ENCODE measurements at places on chromosomes 13 and 19.

DNA sequence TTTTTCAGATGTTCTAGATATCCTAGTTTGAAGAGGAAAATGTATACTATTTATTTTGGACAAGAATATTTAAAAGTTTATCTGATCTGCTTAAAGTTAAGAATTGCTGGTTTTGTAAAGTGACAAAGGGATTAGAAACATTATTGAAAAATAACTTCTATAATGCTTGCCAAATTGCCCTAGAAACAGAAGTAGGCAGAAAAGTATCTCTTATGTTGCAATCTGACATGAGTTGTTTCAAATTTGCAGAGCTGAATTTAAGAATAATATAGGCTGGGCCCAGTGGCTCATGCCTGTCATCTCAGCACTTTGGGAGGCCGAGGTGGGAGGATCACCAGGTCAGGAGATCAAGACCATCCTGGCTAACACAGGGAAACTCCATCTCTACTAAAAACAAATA is 777.1 kb downstream of the LIG4 start:
- DNase-seq: no peak

DNA sequence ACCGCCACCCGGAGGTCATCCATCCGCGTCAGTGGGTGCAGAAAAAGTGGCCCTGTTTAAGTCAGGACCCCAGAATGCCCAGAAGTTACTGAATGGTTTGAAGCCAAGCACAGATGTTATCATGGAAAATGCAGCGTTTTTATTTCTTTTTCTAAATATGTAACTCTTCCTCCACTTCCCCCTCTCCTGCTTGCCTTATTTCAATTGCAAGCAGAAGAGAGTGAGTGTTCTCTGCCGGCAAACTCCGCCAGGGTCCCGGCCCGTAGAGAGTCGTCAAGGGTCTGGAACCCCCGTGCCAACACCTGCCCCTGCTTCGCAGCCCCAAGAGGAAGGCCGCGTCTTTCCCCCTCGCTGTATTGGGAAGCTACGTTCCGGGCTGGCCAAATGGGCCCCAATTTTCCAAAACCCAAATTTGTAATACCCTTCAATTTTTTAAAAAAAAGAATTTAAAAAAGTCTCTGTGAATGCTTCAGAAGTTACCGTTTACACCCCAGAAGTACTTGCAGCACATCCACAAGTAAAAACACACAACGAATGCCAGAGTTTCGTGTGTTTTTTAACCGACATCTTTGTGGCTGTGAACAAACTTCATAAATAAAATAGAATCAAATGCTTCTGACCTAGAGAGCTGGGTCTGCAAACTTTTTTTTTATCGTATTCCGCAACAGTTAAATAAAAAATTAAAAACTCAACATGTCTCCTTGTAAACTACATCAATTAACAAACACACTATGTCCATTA is 712 bp upstream of the PDX1 start:
- no peak for DNase-seq

DNA sequence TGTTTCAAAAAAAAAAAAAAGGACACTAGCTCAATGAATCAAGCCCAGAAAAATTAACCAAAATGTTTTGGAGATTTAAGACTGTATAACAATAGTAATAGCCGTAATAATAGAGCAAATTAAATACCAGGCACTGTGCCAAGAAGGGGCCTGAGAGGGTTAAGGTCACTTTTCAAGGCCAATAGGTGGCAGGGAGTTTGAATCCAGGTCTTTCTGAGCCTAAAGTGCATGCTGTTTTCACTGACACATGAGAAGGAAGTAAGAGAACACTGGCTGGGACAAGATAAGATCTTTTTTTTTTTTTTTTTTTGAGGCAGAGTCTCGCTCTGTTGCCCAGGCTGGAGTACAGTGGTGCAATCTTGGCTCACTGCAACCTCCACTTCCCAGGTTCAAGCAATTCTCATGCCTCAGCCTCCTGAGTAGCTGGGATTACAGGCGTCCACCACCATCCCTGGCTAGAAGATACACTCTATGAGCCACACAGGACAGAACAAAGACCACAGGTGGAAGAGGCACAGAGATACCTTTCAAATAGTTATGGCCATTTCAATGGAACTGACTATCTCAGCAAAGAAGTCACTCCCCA is 7.7 kb downstream of the FFAR2 start:
- no peak for DNase-seq

- DNase-seq: no peak
Measured at GRCh38 chr13:39455521-39456175, 147.3 kb downstream of the LHFPL6 start.

- DNase-seq: no peak
Measured at GRCh38 chr13:24630851-24631620, 49.2 kb upstream of the ATP12A start.

GRCh38 chr19:35058370-35058769 is 16.8 kb downstream of the HPN start:
- DNase-seq: no peak

GRCh38 chr19:24099829-24100228 is 12.8 kb downstream of the ZNF254 start:
- no peak for DNase-seq

DNA sequence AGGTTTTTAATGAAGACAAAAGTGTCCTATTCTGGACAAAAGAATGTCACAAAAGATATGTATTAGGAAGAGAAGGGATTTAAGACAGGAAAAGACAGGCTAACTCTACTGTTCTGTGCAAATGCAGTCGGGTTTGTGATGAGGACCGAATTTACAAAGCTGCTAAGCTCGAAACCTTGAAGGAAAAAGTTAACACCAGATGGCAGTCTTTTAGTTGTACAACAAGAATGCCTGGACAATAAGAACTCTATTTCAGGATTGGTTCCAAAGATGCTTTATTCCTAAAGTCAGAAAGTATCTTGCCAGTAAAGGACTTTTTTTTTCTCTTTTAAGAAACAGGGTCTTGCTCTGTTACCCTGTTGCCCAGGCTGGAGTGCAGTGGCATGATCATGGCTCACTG is 51.1 kb downstream of the HS6ST3 start:
- no peak for DNase-seq

GRCh38 chr13:20425819-20426219 is 99.8 kb downstream of the CRYL1 start:
- no peak for DNase-seq

Measured in stimulated activated CD8-positive, alpha-beta memory T cell treated with anti-CD3 and anti-CD28 coated beads, Interleukin-4, amount 100 ng/mL, for 1 hour (primary cell).